ENCODE measurements at places on chromosomes 5 and 9.

- DNase-seq = no peak
Measured at GRCh38 chr5:14025569-14026286, 81.2 kb upstream of the DNAH5 start.

- no peak for DNase-seq
Measured at GRCh38 chr9:34578241-34579103, 11.1 kb downstream of the CNTFR start.

DNA sequence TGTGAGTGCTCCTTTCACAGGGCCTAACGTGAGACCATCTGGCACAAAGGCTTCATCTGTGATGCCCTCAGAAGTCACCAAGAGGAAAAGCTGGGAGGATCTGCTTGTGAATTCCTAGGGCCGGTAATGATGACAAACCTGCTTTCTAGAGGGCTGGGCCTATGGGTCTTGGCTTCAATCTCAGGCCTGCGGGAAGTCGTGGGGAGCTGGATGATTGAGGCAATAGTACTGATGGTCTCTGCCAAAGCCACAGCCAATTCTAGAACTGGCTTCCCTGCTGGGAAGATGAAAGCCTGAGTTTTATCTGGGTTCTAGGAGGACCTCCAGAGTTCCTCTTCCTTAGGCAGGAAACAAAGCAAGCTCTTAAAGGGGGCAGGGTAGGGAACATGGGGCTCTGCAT is 102.7 kb downstream of the TMEM215 start:
- no peak for DNase-seq

DNA sequence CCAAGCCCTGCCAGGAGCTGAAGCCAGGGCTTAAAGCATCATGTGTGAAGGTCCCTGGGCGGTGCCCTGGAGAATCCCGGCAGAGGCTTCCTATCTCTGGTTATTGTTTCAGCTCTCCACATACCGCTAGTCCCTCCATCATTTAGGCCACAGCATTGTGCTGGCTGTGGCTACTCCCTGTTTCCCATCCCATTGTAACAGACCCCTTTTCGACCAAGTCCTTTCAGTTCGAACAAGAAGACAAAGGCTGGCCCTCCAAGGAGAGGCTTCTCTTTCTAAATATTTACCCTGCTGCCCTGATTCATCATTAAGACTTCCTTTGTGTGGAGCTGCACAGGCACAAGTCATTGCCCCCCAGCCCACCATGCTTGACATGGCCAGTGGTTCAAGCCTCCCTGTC is 41.6 kb downstream of the NEUROG1 start:
- DNase-seq = no peak

- no peak for DNase-seq
Measured at GRCh38 chr9:2723376-2724065, 6.2 kb downstream of the KCNV2 start.

DNA sequence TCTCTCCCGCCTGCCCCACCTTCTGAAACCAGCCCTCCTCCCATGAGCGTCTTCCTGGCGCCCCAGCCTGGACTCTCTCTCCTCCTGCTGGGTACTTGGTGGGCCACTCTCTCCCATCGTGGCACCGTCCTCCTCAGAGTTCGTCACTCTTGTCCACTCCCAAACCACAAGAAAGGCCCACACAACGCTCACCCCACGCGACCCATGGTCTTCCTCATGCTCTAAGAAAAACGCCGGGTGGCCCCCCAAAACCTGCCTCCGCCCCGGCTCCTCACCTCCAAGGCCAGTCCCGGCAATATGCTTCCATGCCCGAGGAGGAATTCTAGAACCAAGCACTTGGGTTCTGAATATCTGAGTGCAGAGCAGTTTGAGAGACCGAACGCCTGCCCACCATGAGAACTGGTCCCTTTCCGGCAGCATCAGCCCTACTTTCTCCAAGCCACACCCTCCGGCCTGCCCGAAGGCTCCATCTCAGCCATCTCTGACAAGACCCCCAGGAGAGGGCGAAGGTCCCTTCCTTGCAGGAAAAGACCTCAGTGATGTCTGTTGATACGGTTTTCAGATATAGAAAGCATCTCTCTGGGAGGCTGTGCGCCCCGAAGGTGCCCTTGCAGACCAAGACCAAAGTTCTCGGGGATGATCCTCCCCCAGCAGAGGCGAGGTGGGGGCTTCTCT is 15.0 kb downstream of the SLC6A3 start:
- no peak for DNase-seq

- no peak for DNase-seq
Measured at GRCh38 chr9:110877374-110877773, 160.9 kb downstream of the LPAR1 start.

- DNase-seq = no peak
Measured at GRCh38 chr5:94361161-94361560, 257.2 kb downstream of the KIAA0825 start.

GRCh38 chr5:57193757-57194413 is 20.0 kb downstream of the GPBP1 start:
- DNase-seq = no peak

GRCh38 chr9:16154521-16155078 is 601.8 kb downstream of the CCDC171 start:
- peak; percentile 23 for DNase-seq

GRCh38 chr9:582775-583174 is 258.7 kb upstream of the DMRT1 start:
- DNase-seq = no peak

- no peak for DNase-seq
Measured at GRCh38 chr9:133787754-133788025, 49.5 kb upstream of the SARDH start.

DNA sequence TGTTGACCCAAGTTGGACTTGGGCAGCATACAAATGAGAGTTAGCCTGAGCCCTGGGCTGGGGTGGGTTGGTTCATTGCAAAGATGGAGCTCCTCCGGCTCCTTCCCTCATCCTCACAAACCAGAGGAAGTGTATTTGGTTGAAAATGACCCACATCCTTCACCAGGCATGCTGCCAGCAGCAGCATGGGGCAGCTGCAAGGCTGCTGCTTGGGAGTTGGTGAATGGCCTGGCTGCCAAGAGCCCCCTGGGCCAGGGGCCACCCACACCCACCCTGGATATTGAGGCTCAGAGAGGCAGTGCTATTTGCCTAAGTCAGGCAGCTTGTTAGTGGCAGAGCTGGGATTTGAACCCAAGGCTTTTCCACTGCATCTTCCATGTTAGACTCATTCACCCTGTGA is 29.5 kb downstream of the PPARGC1B start:
- no peak for DNase-seq

DNA sequence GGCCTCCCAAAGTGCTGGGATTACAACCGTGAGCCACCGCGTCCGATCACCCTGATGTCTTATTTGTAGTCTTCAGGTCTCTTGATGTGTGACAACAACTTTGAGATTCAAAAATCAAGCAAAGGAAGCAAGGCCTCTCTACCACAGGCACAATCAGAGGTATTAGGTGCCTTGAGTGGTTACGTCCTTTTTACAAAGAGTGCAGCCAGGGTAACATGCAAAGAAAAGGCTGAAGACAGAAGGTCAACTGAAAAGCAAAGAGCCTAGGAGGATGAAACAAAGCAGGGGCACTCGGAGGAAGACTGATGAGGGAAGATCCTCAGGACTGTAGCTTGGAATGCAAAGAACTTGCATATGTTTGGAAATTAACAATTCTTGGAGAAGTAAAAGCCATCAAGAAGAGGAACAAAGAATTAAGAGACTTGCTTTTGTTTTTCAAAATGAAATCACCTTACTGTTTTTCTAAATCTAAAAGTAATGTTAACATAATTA is 362.1 kb downstream of the EBF1 start:
- DNase-seq = no peak

DNA sequence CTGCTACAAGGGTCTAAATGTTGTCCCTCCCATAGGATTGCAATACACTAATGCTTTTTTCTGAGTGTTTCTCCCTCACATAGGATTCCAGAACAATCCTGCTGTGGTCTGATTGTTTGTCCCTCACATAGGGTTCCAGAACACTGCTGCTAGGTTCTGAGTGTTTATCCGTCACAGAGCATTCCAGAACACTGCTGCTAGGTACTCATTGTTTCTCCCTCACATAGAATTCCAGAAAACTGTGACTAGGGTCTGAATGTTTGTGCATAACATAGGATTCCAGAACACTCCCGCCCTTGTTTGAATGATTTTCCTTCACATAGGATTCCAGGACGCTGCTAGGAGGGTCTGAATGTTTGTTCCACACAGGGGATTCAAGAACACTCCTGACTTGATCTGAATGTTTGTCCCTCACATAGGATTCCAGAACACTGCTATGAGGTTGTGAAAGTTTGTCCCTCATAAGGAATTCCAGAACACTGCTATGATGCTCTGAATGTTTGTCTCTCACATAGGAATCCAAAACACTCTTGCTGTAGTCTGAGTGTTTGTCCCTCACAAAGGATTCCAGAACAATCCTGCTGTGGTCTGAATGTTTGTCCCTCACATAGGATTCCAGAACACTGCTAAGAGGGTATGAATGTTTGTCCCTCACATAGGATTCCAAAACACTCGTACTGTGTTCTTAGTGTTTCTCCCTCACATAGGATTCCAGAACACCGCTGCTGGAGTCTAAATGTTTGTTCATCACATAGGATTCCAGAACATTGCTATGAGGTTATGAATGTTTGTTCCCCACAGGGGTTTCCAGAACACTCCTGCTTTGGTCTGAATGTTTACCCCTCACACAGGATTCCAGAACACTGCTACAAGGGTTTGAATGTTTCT is 213.5 kb downstream of the FOXD4L6 start:
- DNase-seq = no peak

GRCh38 chr9:88996921-88997235 is 5.6 kb downstream of the S1PR3 start:
- DNase-seq = no peak

- DNase-seq = no peak
Measured at GRCh38 chr9:14179449-14179848, 134.5 kb downstream of the NFIB start.

DNA sequence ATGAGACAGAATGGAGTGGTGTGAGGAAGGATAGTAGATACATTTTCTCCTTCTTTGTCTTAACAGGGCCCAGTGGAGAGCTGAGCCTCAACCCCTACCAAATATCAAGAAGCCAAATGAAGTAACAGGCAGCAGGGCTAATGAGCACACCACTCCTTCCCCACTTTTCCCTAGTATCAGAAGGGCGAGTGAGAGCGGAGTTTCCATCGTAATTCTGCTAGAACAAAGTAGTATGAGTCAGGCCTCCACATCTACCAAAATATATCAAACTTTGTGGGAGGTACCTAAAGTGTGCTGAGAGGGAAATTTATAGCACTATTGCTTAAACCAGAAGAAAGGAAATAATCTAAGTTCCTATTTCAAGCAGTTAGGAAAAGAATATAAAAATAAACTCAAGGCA is 769.0 kb upstream of the RGMB start:
- no peak for DNase-seq

- DNase-seq = no peak
Measured at GRCh38 chr5:145543968-145544367, 291.2 kb downstream of the PRELID2 start.

DNA sequence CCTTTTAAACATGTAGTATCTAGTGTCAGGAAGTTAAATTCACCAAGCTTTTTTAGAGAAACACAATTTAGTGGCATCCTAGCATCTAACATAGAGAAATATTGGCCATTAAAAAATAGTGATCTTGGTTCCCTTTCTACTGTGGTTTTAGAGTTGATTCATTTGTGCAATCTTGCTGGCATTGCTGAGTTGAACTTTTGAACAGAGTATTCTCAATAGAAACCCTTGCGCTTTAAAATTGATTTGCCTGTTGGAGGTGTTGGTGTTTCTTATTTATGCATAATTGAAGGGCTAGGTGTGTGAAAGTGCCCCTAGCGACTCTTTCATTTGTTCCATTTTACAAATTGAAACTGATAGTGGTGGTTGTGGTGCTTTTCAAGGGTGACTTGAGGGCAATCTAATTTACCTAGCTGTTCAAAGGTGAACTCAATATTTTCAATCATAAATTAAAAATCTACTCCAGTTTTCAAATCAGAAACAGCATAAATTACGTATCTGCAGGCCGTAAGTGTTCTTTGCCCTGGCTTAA is 73.0 kb upstream of the MPDZ start:
- DNase-seq = no peak

DNA sequence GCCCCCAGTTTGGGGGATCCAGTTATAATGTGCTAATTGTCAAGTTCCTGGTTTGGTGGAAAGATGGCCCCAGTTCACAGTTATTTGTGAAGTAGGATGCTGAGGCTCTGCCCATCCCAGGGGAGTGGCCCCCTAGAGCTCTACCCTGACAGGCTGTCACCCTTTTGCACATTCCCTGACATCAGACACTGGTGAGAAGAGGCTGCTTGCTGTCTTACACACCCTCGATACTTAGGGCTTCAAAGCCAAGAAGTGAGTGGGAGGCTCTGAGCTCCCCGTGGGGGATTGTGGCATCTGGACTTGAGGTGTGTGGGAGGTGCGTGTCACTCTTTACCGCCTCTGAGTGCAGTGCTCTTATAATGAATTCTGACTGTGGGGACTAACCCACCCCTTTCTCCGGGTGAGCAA is 168.5 kb downstream of the DOCK2 start:
- no peak for DNase-seq

GRCh38 chr5:32708949-32709348 is 2.2 kb upstream of the NPR3 start:
- DNase-seq = no peak

- DNase-seq = no peak
Measured at GRCh38 chr9:79570448-79571308, 1.1 kb upstream of the TLE4 start.

DNA sequence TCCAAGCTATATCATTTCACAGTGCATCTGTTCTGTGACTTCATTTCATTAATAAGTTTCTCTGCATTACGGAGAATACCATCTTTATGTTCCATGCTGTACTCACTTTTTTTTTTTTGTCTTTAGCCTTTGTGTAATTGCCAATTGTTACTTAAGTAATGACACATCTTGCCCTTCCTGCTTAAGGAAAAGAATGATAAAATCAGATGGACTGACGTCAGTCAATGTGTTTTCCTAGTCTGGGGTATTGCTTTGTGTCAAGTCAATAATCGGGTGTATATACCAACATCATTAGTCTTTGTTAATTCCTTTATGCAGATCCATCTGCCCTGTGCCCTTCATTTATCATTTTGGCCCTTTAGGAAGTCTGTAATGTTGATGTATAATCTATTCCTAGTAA is 133.5 kb downstream of the CD180 start:
- DNase-seq = no peak
